ENCODE measurements at places on chromosomes 2 and 18.
A peak's percentile ranks its signal among the peaks of the same experiment; 100 is the strongest.

DNA sequence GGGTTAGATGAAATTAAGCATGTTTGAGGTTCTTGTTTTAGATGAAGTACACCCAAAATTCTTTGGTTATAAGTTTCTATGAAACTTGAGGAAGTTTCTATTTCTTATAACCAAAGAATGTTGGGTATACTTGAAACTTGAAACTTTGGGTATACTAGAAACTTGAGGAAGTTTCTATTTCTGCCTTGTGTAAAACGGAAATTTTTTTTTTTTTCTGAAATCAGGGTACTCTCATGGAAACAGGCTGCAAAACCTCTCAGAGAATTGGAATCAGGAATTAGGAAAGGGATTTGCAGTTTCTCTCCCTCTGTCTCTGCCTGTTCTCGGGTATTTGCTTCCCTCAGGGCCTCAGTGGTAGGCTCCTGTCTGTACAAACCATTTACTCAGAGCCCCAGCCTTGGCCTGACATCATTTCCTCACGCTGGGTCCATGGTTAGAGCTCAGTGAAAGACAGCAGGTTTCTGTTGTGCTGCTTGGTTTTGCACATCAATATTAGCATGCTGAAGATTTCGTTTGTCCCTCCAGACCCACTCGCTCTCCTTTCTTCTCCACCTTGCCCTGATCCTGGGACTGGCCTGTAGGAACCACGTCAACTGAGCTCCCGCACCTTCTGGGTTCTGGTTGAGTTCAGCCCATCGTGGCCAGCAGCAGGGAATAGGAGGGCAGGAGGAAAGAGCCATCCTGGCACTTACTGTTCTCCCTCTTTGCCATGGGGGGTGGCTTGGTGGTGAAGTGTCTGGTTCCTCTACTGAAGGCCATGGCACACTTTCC lies 106.4 kb downstream of the POLR1A start:
- peak; percentile 33 for DNase-seq

GRCh38 chr2:172478353-172478752 lies 51.0 kb downstream of the ITGA6 start:
- no peak for DNase-seq

DNA sequence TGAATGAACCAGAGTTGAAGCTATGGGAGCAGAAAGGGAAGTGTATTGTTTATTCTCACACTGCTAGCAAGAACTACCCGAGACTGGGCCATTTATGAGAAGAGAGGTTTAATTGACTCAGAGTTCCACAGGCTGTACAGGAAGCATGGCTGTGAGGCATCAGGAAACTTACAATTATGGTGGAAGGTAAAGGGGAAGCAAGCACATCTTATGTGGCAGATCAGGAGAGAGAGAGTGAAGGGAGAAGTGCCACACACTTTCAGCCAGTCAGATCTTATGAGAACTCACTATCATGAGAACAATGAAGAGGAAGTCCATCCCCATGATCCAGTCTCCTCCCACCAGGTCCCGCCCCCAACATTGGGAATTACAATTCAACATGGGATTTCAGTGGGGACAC lies 383.2 kb upstream of the SLC14A2 start:
- no peak for DNase-seq

GRCh38 chr2:86518481-86518880 lies 44.8 kb downstream of the CHMP3 start:
- DNase-seq = peak; percentile 9

DNA sequence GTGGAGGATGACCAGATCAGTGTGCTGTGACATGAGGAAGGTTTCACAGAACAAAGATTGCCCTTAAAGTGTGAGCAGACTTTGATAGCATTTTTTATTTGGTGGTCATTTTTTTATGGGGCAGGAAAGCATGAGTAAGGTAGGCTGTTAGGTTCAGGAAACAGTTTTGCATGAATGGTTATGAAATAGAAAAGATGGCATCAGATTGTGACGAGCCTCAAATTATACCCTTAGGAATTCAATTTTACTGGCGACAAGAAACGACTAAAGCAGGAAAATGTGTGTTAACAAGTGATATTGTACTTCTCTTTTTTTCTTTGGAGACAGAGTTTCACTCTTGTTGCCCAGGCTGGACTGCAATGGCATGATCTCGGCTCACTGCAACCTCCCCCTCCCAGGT lies 44.7 kb downstream of the PIK3C3 start:
- DNase-seq = no peak

- DNase-seq = no peak
Measured at GRCh38 chr2:216634370-216635148, 1.3 kb downstream of the IGFBP2 start.

DNA sequence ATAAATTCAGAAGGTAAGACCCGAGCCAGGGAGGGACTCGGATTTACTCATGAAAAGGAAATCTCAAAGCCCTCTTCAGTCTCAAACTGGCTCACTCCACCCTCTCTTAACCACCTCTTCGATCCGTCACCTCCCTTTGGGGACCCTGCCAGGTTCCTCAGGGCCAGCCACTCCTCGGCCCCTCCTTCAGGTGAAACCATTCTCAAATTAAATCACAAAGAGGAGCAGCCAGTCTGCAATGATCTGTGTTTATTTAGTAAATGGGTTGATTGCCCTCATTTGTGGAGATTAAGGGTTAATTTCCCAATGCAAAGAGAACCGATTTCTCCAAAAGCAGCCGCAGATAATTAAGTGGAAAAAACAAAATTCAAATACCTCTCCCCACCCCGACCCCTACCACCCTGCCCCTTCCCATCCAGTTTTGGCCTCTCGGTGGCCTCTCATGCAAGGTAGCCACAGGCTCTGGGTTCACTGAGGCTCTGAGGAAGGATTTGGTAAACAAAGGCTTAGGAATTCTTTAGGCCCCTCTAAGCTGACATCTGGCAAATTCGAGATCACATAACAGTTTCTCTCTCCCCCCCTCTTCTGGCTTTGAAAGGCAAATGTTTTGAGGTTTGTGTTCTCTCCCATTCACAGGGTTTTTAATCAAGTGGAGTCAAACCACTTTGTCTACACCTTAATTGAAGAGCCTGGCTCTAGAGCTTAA lies 10.3 kb upstream of the FZD7 start:
- no peak for DNase-seq

DNA sequence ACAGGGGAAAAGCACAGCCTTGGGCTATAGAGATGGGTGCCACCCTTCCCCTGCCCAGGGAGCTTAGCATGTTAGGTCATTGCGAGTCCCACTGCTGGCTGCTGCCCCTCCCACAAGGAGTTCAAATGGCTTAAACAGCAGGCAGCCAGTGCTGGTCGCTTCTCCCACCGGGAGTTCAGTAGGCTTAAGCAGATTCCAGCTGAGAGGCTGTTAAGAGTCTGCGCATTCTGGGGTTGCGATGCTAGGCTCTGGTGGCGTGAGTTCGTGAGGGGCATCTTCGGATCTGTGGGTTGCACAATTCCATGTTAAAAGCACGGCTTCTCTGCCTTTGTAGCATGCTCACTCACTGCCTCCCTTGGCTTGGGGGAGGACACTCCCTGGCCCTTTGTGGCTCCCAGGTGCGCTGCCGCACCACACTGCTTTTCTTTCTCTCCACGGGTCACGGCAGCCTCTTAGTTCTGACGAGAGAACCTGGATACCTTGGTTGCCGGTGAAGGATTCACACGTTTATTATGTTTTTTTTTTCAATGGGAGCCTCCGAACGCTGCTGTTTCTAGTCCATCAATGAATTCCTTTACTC lies 93.2 kb downstream of the UNC80 start:
- no peak for DNase-seq

- no peak for DNase-seq
Measured at GRCh38 chr2:165920748-165921147, 32.8 kb downstream of the TTC21B start.

- no peak for DNase-seq
Measured at GRCh38 chr18:73040247-73040646, 172.5 kb upstream of the NETO1 start.

DNA sequence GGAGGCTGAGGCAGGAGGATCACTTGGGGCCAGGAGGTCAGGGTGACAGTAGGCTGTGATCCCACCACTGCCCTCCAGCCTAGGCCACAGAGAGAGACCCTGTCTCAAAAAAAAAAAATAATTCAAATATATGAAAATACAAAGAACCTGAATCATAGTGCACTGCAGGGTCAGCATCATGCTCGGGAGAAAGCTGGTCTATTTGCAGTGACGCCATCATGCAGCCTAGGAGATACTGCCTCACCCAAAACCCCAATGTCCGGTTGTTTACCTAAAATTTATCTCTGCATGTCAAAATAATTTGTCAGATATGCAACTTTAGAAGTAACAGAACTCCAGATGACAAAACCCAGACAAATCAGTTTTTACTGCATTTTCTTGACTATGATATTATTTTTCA lies 61.5 kb upstream of the ALKAL2 start:
- no peak for DNase-seq

GRCh38 chr18:44135741-44136140 lies 544.9 kb upstream of the SETBP1 start:
- no peak for DNase-seq

DNA sequence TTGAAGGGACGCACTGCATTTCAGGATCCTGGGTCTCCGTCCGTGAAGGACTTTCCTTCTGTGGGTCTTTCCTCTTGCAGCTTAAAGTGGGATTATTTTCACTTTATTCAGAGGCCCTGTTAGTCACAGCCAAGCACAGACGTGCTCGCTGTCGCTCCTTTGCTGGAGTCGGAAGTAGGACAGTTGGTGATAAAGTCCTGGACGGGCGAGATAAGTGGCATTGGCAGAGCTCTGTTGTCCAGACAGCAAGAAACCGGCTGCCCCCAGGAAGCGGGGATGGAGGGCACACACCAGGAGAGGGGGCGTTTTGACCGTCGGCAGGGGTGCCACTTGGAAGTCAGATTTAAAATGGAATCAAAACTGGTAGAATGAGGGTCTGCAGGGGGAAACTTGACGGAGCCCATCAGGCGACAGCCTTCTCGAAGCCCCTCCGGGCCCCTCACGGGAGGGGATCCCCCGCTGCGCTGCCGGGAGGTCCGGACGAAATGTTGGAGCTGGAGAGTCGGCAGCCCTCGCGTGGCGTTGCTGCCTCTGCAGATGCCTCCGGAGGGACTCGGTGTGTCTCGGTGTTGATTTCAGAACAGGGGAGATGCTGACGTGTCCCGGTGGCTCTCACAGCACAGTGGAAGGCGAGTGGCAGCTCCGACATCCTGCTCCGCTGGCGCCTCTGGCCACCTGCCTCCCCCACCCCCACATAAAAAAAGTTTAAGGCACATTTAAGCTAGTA lies 124.2 kb downstream of the NFATC1 start:
- peak; percentile 69 for DNase-seq

DNA sequence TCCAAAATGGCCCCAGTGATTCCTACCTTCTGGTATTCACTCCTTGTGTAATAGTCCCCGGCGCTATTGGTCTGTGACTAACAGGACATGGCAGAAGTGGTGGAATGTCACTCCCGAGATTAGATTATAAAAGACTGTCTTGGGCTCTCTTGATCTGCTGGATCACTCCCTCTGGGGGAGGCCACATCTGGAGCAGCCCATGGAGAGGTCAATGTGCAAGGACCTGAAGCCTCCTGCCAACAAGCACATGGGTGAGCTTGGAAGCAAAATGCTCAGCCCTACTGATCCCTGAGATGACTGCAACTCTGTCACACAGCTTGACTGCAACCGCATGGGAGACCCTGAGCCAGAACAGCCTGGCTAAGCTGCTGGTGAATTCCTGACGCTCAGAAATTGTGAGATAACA lies 94.3 kb upstream of the GLI2 start:
- DNase-seq = no peak

DNA sequence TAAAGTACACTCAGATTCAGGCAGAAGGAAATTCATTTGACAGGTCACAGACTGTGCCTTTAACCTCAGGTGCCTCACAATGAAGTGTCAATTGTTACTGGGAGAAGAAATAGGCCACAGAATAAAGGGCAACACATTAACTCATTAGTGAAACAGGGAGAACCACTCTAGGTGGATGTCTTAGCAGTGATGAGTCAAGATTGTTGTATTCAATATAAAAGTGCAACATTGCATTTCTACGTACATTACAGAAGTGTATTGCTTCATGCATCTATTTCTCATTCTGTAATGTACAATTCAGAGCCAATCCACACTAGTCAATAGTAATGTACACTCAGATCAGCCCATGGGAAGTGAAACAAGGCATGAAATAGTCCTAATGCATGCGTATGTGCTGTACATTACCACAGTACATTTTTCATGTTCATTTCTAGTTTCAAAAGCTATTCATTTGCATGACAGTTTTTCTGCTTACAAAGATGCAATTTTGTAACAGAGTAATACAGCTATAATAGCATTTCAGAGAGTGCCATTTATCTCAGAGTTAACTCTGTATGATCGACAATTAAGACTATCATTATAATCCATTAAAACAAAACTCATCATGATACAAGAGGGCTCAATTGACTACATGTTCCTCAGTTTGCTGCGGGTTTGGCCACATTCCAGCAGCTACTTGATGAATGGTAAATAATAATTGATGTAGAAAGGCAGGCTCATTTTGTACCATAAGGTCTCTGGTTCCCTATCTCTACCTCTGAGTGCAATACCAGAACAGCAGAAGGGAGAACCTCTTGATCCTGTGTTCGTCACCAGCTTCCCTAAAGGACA lies 12.2 kb upstream of the ARL5A start:
- no peak for DNase-seq

DNA sequence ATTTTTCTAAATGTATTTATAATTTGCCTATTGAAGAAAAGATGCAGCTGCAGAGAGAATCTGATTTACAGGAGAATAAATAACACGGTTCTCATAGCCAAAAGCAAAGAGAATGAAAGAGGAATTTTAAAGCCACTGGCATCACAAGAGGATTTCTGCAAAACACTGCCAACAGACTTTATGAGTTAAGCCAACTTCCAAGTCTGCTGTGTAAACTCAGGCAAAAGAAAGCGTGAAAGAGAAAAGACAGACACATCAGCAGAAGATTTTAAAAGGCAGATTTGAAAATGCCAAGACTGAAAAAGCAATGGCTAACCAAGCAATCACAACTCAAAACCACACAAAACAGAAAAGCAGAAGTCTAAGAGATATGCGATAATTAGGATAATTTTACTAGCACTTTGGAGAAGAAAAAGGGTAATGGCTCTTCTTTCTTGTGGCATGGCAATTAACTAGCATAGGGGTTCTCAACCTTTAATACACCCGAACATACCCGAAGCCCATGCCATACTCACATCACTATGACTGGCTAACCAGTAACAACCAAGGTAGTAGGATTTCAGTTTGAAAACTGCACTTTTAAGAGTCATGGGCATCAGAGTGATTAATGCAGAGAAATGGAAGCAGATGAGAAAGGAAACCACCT lies 4.9 kb downstream of the DARS1 start:
- DNase-seq = no peak

- DNase-seq = no peak
Measured at GRCh38 chr2:96837575-96837974, 6.2 kb downstream of the ANKRD23 start.

DNA sequence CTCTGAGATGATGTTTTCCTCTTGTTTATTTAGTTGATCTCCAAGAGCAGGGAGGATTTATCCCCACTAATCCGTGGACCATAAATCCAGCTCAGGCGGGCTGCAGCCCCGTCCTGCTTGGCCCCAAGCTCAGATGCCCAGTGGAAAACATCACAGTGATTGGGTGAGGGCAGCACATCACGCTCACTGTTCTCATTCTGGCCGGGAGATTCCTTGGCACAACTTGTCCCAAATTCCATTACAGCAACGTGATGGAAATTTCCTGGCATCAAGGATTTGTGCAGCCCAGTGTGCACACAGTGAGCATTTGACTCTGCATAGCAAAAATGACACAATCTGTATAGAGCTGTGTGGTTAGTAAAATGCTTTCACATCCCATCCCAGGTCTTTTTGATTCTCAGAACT lies 96.8 kb downstream of the VAPA start:
- no peak for DNase-seq
